ENCODE measurements at places on chromosomes 12 and 14.

DNA sequence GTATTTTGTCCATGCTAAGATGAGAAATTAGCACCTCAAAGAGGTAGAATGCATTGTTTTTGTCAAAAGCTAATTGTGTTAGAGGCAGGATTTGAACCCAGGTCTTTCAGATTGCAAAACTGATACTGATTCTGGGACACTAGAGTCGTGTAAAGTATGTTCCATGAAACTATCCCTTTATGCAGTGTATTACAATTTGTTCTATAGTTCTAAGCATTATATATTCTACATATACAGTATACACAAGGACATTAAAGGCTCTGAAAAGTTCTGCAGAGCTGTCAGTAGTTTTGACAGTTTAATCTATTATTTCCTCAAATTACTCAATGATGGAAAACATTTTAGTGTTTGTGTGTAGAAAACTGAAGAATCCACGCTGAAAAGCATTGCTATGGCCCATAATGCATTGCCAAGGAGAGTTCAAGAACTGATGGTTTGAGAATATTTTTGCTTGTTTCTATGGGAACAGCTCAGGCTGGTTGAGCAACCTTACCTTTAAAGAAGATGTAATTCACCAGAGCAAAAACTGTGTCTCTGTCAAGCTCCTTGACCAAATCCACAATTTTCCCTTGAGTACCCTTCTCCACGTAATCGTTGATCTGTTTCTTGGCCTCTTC, 6.2 kb downstream of the SERPINA1 start:
- DNase-seq, result no peak

- no peak for DNase-seq
Measured at GRCh38 chr12:49108958-49109404, 1.7 kb downstream of the LMBR1L start.

GRCh38 chr14:89279649-89280232, 137.3 kb downstream of the FOXN3 start:
- no peak for DNase-seq

DNA sequence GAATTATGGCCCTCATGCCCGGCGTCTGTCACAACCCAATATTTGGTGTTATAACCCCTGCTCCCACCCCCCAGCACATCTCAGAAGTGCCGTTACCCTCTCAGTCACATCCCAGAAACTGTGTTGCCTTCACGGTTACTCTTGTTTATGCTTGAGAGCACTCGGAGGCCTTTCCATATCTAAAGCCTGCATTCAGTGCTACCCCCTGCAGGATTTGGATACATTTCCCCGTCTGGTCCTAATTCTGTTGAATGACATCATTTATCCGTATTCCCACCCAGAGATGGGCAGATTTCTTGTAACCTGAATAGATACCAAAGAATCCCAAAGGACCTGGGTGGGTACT, 19.1 kb upstream of the FOS start:
- DNase-seq, result peak; percentile 66

DNA sequence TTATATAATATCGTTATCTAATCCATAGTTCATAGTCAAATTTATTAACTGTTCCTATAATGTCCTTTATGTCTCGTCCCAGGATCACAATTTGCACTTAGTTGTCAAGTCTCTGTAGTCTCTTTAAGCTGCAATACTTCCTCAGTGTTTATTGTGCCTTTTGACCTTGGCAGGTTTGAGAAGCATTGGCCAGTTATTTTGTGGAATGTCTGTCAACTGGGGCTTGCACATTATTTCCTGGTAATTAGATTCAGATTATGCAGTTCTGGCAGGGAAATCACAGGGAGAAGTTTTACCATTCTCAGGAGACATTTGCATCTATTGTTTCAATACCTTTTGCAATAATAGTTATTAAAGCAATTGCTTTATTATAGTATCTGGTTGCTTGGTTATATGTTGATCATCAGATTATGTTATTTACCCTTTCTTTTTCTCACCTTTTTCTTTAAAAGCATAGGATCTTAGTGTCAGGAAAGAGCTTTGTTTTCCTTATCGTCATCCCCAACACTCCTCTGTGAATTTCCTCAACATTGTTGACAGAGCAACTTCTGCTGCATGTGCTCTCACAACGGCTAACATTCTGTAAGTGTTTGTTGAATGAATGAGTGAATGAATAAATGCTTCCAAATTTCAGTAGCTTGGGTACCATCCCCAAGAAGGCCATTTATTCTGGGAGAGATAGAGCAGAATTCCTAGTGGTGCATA, 3.7 kb upstream of the ART4 start:
- no peak for DNase-seq

DNA sequence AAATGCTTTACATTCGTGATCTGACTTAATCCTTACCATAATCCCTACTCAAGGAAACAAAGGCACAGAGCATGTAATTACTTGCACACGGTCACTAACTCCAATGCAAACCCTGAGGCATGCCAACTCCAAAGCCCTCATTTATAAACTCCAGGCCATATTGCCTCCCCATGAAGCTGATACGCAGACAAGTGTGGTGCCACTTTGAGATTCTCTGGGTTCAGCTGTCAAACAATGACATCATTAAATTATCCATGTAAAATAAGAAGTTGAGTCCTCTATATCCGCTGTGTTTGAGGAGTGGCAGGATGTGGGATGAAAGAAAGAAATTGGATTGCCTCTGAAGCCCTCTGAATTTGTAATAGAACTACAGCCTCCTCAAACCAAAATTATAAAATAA, 62.8 kb downstream of the ANO4 start:
- no peak for DNase-seq

DNA sequence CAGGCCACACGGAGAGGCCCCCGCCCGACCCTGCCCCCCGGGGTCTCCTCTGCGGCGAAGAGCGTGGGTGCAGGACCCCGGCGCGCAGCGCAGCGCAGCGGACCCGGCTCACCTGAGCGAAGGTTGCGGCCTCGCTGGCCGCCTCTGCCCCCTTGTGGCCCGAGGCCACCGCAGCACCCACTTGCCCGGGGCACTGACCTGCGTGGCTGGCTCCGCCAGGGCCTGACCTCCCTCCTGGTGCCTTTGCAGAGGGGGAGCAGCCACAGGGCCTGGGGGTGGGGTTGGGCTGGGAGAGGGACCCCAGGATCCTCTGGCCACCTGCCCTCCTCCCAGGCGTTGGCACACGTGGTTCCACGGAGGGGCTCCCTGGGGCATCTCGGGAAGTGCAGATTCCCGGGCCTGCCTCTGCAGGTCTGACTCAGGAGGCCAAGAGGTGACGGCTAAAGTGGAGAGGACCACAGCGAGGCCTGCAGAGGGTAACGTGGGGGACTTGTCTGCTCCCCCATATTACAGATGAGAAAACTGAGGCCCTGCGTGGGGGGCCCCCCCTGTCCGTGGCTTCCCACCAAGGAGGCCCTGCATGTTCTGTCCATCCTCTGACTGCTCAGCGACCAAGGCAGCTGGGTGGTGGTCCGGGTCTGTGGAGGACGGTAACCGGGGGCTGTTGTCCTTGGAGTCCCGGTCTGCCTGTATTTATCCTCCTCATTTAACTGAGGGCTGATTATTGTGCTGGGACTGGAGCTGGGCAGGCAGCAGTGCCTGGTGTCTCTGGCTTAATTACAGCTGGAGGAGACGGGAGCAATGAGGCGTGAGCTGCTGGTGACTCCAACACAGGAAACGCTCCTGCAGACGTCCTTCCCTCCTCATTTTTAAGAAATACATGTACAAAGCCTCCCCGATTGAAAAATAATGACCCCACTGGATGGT, 67.9 kb upstream of the BEGAIN start:
- no peak for DNase-seq

DNA sequence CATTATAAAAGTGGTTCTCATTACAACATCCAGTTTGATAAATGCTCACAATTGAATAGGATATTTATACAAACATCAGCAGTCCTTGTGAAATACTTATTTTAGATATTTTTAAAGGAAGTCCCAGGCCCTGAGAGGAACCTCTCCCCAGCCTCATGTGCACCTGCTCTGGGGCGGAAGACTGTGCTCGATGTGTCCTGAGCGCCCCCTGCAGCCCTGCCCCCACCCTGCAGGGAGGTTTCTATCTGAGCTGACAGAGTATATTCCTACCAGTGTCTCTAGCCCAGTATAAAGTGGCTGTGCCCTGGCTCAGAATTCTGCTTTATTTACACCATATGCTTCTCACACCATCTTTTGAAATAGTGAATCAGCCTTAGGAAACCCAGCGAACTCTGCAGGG, 1349.1 kb downstream of the TMEM121 start:
- DNase-seq, result no peak

- DNase-seq, result no peak
Measured at GRCh38 chr14:58060898-58061297, 91.1 kb downstream of the ARMH4 start.

GRCh38 chr14:36076197-36076596, 100.3 kb downstream of the PTCSC3 start:
- DNase-seq, result no peak

DNA sequence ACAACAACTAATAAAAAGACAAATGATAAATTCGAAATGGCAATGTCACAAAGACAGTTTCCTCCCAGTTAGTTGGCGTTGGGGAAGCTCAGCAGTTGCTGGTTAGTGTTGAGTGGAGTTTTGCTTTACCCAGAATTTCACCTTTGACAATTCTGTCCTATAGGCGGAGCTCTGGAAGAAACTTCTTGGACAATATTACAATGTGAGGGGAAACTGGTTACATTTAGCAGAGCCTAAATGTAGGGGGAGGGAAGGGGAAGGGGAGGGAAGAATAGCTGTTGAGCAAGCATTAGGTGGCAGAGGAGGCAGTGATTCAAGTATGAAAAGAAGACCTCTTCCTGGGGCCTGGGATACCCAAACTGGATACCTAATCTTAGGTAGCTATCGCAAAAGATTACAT, 51.4 kb downstream of the BDKRB1 start:
- peak; percentile 3 for DNase-seq

DNA sequence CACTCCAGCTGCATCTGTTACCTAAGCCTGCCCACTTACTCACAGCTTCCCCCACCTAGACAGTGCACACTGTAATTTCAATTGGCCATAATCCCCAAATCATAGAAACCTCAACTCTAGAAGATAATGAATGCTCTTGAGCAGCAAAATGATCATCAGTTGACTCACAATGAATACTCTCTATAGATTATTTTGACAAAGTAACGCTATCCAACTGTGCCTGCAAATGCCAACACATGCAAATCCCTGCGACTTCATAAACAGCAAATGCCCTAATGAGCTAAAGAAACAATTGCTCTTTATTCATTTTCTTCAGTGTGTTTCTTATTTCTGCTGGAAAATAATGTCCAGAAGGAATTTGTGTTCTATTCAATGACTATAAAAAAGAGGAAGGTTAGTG, 319.5 kb downstream of the PAWR start:
- DNase-seq, result no peak

- DNase-seq, result no peak
Measured at GRCh38 chr14:100348253-100348729, 25.2 kb downstream of the SLC25A47 start.

DNA sequence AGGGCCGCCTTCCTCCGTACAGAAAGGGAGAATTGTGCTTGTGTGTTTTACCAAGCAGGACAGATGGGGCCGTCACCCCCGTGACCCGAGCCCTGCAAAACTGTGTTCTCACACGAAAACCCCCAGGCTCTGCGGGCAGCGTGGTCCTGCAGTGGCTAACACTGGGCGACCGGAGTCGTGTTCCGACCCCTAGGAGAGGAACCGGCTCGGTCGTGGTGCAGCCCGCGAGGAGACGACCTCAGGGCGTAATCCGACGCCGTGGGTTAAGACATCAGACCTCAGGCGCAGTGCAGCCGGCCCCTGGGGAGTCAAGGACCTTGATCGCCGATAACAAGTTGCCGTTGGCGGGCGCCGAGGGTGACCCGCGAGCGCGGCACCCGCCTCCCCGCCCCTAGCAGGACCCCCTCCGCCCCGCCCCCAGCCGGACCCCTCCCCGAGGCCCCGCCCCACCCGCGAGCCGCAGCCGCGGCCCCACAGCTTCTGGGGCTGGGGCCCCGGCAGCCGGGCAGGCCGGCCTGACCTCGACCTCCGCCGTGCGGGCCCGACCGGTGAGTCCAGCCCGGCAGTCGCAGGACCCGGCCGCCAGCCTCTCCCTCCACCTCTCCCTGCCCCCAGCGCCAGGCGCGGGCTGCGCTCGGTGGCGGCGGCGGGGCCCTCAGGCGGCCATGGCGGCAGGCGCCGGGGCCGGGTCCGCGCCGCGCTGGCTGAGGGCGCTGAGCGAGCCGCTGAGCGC, at the start of gene CHPT1:
Gene CHPT1 (plus strand): TSS at position 444 of the 733 bp plus-strand sequence. CDS start 222 bp downstream, at position 666.
- peak; percentile 49 for DNase-seq

GRCh38 chr12:119115296-119115905, 63.3 kb upstream of the HSPB8 start:
- peak; percentile 44 for DNase-seq

DNA sequence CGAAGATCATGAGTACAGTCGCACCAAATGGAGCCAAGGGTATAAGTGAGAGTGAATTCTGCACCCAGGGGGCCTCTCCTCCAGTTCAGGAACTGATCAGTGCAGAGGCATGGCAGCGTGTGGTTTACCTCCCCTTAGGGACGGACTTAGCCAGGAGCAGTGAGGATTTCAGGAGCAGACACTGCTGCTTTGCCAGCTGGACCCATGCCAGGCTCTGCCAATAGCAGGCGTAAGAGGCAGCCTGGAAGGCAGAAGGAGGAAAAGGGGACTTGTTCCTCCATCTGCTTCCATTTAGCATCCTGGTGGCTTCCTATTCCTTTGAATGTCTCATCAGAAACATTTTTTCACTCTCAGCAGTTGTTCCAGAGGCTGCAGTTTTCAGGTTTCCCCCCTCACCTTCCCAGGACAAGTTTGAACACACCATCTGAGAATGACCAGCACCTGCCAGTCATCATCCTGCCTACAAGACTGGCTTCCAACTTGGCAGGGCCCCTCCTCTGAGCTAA, 137.0 kb upstream of the LMNTD1 start:
- no peak for DNase-seq

GRCh38 chr12:118398940-118399339, 22.6 kb downstream of the SUDS3 start:
- no peak for DNase-seq

DNA sequence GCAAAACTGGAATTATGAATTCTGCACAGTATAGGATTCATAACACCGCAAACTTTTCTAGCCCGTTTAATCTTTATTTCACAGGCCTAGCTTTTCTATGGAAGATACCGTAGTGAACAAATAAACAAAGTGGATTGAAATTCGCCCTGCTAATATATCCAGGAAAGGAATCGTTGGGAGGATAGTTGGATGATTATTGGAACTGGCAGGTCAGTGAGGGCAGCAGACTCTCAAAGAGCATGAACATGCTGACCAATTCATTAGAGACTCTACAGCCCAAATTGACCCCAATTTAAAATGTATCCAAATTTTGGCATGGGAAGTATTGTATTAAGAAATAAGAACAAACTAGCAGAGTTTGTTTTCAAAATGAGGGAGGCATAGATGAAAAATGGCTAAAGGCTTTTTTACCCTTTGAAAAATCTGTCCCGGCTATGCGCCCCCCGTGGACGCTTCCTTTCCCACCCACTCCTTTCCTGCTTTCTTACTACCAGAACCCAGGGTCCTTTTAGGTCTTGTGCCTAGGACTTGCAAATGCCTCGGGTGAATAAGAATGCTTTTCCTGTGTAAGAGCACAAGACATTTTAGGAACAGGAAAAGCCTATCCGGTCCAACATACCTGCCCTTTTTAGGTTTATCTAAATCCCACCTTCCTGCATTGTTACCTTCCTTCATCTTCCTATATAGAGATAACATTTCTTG, 84.6 kb upstream of the PTPRB start:
- DNase-seq, result no peak

- DNase-seq, result peak; percentile 70
Measured at GRCh38 chr12:113185180-113186032, at the start of the genes DDX54 and RITA1. TSS of gene DDX54 (minus strand) at chr12:113185478. CDS start at chr12:113185451, 27 bp downstream. TSS of gene RITA1 (plus strand) at chr12:113185721. CDS start at chr12:113186747, 1,026 bp downstream.

GRCh38 chr12:98719515-98720504, 74.7 kb downstream of the APAF1 start:
- no peak for DNase-seq

Data from HTR-8/SVneo (cell line).